ENCODE measurements at places on chromosomes 7 and 10.

GRCh38 chr10:43239756-43240155 lies 27.1 kb downstream of the RASGEF1A start:
- DNase-seq, result no peak

DNA sequence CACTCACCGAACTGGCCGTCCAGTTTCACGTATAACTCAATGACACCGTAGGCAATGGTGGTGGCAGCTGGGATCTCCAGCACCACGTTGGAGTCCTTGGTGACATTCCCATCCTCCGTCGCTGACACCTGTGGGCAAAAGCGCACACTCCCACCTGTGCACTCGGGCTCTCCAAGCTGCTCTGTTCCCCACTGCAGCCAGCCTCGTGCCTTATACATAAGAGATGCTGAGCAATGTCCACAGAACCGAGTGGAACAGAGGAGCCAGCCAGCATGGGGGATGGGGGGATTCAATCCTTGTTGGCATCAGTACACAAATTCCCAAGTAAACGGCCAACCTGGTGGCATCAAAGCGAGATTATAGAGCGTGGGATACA lies 40.0 kb downstream of the GSDME start:
- no peak for DNase-seq

GRCh38 chr10:20185116-20185515 lies 368.9 kb downstream of the PLXDC2 start:
- DNase-seq, result no peak

DNA sequence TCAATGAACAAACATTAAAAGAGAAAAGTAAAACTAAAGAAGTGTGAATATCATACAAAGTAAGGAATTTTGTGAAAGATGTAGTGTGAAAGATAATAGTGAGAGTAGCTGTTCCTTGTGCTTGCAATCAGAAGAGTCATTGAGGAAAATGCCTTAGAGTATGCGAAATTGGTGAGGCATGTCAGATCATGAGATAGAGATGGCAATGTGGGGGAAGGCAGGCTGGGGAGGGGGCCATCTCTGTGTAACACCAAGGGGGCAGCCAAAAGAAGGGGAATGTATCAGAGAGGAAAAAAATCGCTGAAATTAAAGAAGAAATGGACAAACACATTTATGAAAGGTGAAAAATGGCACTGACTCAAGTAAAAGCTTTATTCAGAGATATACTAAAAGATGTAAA lies 19.6 kb upstream of the PRKAR2B start:
- no peak for DNase-seq

- DNase-seq, result no peak
Observed at GRCh38 chr7:83469076-83469475, 179.9 kb downstream of the SEMA3E start.

- DNase-seq, result no peak
Observed at GRCh38 chr7:102432442-102433218, 745 bp upstream of the ORAI2 start.

GRCh38 chr10:12403119-12403518 lies 53.8 kb downstream of the CAMK1D start:
- DNase-seq, result no peak

GRCh38 chr10:21920633-21921032 lies 82.9 kb downstream of the DNAJC1 start:
- no peak for DNase-seq

DNA sequence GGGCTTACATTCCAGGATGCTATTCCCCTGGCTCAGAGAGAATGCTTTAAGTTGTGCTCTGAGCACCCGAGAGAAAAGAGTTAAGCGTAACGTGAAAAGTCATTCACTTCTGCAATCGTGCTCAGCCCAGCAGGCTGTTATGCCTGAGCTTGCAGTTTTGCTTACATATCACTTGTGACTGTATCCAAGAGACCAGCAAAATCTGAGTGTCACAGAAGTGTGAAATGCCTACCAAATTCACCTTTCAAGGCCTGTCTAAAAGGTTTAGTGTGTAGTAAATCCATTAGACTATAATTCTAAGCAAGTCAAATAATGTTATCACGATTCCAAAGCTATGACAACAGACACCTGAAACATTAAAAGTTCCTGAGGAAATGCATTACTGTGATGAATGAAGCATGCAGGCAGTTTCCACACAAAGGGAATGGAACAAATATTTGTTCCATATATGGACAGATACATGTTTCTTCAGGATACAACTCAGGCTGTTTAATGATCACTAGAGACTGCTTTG lies 20.1 kb downstream of the ITGB1 start:
- no peak for DNase-seq

GRCh38 chr10:19488592-19489280 lies 327.5 kb upstream of the PLXDC2 start:
- no peak for DNase-seq

- DNase-seq, result no peak
Observed at GRCh38 chr7:39824456-39825200, 125.4 kb upstream of the CDK13 start.

- DNase-seq, result no peak
Observed at GRCh38 chr10:71939304-71939703, 24.9 kb upstream of the CHST3 start.

DNA sequence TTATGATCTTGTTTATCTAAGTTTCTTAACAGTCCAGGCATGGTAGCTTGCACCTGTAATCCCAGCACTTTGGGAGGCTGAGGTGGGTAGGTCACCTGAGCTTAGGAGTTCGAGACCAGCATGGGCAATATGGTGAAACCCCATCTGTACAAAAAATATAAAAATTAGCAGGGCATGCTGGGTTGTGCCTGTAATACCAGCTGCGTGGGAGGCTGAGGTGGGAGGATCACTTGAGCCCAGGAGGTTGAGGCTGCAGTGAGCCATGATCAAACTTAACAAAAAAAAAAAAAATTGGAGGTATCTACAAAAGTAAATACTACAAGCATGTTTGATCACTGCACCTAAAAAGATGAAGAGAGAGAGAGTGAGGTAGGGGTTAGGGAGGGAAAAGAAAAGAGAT lies 9.0 kb upstream of the EZH2 start:
- DNase-seq, result no peak

GRCh38 chr7:88700725-88701124 lies 58.8 kb upstream of the ZNF804B start:
- DNase-seq, result no peak

GRCh38 chr7:151680810-151681209 lies 161.1 kb upstream of the RHEB start:
- no peak for DNase-seq

- DNase-seq, result no peak
Observed at GRCh38 chr7:73442903-73443500, 9.4 kb downstream of the FZD9 start.

DNA sequence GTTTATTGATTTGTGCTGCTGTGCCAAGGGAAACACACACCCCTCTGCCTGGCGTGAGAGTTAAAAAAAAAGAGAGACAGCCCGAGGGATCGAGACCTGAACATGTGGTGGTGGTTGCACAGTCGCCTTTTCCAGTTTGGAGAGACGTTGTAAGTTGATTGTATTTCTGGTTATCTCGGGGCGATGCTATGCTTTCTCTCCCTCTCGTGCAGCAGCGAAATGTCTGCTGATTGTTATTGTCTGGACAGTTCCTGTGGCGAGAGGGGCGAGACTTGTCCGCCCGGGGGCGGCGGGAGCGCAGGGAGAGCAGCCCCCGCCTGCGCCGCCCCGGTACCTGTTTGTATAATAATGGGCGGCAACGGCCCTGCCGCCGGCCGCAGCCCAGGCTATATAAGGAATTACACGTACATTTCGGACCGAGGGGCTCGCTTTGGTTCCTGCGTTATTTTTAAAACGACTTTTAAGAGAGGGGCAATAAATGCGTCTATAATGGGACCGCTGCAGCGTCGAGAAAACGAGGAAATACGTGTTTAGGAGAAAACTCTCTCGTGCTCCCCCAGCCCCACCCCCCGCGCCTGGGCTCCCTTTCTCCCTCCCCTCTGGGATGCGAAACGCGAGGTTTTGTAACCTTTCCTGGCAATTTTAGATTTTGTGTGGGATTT lies 1.7 kb downstream of the ZEB1 start:
- DNase-seq, result no peak

DNA sequence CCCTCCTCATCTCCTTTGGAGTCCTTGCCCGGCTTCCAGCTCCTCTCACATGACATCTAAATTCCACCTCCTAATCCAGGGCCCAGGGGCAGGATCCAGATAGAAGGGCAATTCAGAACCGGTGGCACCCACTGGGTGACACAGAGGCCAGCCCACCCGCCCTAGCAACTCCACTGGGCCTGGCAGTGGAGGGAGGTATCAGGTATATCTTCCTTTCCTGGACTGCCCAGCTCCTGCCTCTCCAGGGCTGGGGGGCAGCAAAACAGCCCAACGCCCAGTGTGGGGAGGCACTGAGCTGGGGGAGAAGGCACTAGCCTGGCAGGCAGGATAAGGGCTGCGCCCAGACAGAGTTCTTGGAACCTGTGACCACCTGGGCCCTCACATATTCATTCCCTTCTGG lies 10.4 kb upstream of the TRIM8 start:
- no peak for DNase-seq

- DNase-seq, result no peak
Observed at GRCh38 chr7:116583653-116584052, 58.8 kb downstream of the CAV1 start.

DNA sequence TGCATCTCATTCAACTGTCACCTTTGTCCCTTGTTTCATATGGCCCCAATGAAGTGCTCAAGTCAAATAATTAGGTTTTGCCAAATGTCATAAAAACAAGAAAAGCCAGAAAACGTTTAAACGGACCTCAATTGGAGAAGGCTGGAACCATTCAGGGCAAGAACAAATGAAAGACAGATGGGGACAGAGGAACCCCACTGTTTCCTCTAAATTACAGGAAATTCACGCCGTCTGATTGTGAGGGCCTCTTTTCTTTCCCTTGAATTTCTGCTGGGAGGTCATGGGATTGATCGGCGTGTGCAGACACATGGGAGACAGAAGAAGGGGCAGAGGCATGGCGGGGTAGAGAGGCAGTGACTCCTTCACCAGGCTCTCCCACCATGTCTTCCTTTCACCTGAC lies 656.4 kb downstream of the KCNMA1 start:
- no peak for DNase-seq

GRCh38 chr7:36958111-36958733 lies 233.9 kb upstream of the AOAH start:
- no peak for DNase-seq

DNA sequence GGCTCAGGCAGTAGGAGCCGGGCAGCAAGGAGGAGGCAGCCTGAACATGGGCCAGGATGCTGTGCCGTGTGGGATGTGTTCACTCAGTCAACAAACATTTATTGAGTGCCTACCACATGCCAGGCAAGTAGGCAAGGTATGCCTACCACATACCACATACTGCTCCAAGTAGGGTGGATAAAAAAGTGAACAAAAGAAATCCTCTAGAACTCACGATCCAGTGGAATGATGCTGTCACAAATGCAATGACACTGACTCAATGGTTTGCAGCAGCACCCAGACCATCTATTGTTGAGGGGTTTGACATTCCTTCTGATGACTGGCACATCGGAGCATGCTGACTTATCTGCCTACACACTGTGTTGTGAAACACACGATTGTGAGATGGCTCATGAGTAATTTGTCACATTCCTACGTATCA lies 413.5 kb downstream of the NRG3 start:
- no peak for DNase-seq

DNA sequence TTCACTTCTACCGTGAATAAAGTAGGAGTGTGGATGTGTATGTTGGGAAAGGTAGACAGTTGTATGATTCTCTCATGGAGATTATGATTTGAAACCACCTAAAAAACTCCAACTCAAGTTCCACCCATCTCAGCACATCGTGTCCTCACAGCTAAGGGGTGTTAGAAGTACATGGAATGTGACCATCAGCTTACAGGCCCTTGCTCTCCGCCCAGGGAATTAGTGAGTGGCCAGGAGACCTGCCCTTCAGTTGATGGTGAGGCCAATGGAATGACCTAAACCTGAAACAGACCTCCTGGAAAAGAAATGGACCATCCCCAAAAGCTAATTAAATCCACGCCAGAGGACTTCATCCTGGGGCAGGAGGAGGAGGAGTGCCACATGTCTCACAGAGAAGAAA lies 2.1 kb upstream of the WNT2 start:
- no peak for DNase-seq

GRCh38 chr7:43647673-43648472 lies 65.0 kb downstream of the STK17A start:
- DNase-seq, result no peak

GRCh38 chr7:497346-497745 lies 22.3 kb downstream of the PDGFA start:
- DNase-seq, result no peak

DNA sequence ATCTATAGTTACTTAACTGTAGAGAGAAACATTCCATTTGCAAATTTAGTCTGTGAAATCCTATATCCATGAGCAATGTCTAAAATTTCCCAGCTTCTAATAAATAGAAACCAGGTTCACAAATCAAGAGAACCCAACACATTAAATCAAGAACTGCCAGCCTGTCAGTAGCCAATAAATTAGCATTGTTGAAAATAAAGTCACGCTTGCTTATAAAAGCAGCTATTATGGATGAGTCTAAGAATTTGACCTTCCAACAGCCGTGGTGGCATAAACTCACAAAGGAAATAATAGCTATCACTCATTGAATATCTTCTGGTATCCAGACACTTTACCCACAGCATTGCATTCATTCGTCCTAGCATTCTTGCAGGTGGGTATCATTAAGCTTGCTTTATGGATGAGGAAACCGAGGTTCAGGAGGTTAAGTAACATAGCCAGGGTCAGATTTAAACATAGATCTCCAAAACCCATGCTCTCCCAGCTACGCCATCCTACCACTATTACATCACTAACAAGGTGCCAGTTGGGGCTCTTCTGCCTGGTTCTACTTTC lies 260.1 kb upstream of the YAE1 start:
- no peak for DNase-seq

DNA sequence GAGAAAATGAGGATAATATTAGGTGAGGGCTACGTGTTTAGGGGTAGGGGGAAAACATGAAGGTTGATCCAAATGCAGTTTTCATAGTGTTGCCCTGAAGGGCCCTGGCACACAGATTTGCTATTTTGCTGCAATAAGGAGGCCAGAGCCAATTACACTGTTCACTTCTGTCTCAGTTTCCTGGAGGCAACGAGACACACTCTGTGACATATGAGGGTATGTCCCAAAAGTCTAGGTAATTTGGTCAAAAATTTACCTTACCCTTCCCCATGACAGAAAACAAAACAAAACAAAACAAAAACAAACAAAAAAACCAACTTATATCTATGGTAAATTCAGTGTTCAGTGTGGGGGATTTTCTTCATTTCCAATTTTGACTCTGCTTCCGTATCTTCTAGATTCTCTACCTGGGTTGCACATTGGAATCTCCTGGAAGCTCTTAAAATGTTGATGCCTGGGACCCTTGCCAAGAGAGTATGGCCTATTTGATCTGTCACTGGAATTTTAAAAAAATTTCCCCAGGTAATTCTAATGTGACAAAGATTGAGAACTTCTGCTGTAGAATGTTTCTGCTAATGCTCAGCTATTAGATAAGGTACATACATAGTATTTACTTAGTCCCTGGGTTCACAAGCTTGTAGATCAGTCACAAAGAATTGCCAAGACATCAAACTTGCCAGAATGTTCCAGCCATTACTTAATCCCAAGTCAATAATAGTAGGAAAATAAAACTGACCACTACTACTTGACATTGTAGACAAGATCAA lies 139.5 kb downstream of the SEMA3E start:
- no peak for DNase-seq

GRCh38 chr10:6229746-6230145 lies 27.0 kb downstream of the PFKFB3 start:
- DNase-seq, result no peak

GRCh38 chr10:113027230-113027573 lies 77.2 kb downstream of the TCF7L2 start:
- DNase-seq, result no peak
